ENCODE measurements at places on chromosomes 1 and 21. TPM values are rescaled to one million over a fixed set of nuclear protein-coding genes. Genes with fewer than 3 reads are reported as not detected.
A peak's percentile ranks its signal among the peaks of the same experiment; 100 is the strongest.

Gene DMBX1
- not detected for total RNA-seq

- no peak for DNase-seq
Measured at GRCh38 chr1:19815801-19816736, 986 bp upstream of the RNF186 start.

- DNase-seq = no peak
Measured at GRCh38 chr1:209238356-209238755, 345.2 kb upstream of the CAMK1G start.

DNA sequence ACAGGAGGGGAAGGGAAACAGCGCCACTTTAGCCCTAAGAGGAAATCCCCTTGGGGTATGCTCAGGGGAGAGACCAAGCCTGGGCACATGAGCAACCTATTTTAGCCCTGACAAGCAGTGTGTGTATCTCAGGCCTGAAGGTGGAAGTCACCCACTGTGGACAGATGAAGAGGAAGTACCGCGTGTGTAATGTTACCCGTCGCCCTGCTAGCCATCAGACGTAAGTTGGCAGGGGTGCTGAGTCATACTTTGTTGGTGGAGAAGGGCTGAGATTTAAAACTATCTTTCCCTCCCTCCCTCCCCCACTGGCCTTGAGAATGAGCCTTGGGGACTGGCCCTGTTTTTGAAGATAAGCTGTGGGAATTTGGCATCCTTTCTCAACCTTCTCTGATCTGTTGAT is 11.2 kb downstream of the AGO1 start:
- DNase-seq = peak; percentile 80

- no peak for DNase-seq
Measured at GRCh38 chr1:64983110-64983509, 16.8 kb upstream of the JAK1 start.

GRCh38 chr1:181061891-181062835 is 26.3 kb upstream of the IER5 start:
- DNase-seq = no peak

All from cardiac septum (tissue), 1 donor.